ENCODE measurements at places on chromosomes 2 and 18.

DNA sequence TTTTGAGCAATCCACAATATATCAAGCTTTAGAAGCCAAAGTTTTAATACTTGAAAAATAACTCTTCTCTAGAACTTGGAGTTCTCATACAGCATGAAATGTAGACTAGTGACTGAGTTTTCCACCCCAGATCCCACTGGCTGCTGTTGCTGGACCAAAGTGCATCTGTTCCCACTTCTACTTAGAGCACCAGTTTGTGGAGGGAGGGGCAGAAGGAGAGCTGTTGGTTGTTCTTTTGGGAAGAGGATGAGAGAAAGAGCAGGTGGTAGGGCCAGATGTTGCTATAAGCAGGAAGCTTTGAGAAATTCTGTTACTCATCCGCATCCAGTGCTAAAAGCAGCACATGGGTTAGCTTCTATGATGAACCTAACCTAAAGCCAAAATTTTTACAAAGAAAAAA is 59.0 kb downstream of the MBD2 start:
- no peak for DNase-seq

- DNase-seq, result no peak
Measured at GRCh38 chr2:43051338-43051737, 175.1 kb downstream of the ZFP36L2 start.

DNA sequence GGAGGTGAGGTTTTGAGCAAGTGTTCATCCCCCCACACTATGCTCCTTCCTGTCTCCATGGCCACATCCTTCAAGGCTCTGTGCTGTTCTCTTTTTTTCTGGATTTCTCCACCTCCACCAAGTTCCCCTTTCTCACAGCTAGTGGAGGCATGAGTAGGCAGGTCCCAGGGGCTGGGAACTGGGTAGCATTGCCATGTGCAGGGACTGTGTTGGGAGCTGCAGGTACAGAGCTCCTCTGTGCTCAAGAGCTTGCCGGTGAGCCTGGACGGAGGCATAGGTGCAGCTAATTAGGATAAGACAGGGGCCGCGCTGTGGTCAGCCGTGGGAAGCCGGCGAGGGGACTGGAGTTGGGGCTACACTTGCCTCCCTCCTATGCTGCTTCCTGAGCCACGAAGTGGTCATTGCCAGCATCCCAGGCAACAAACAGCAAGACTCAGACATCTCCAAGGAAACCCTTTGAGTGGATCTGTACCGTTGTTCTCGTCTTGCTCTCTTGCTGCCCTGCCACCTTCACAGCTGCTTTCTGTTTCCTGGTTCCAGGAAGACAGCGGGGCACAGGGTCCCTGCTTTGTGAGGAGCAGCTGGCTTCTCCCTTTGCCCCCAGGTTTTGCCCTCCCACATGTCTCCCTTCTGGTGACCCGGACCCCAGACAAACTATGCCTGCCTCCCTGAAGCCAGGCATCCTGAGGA is 36.9 kb downstream of the ATOH8 start:
- DNase-seq, result no peak

DNA sequence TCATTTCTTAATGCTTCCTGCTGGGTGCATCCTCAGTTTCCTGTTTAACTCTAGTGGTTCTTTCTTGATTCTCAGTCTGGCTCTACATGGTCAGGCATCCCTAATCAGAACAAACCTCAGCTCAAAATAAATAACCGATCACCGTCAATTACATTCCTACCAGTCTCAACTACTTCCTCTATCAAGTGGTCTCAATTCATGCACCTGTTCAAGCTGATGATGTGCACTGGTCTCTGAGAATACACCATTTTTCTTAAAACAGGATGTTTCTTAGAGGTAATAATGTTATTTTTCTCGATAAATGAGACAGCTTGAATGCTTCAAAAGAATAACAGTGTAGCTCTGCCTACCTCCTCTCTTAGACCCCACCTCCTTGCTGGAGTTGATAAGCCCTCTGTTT is 420.9 kb downstream of the SOCS6 start:
- no peak for DNase-seq

DNA sequence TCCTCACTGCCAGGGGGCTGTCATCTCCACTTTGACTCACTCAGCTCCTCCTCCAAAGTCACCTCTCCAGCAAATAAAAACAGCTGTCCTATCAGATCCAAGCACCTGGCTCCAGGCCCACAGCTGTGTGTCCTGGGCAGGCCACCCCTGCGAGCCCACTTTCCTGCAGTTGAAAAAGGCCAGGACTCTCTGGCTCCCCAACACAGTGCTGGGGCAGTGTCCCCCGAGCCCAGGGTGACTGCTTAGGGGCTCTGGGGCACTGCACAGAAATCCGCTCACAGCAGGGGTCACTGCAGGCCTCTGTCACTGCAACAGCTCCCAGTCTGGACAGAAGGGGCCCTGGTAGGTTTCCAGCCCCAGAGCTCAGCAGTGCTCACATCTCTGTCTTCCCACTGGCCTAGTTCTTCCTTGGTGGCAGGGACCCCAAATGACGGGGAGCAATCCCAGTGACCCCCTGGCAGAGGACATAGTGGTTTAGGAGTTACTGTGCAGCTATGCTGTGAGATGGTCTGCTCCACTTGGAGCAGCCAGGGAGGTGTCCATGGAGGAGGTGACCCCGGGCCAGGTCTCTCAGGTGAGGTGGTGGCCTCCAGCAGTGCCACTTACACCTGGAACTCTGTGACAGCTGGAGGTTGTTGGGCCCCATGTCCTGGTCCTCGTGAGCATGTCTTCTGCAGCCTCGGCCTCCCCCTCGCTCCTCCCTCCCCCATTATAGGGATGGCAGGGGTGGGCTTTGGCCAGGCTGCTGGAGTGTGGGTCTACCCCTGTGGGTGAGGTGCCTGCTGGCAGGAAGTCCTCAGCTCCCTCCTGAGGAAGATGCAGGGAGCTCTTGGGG is 35.5 kb downstream of the HS6ST1 start:
- DNase-seq, result no peak

DNA sequence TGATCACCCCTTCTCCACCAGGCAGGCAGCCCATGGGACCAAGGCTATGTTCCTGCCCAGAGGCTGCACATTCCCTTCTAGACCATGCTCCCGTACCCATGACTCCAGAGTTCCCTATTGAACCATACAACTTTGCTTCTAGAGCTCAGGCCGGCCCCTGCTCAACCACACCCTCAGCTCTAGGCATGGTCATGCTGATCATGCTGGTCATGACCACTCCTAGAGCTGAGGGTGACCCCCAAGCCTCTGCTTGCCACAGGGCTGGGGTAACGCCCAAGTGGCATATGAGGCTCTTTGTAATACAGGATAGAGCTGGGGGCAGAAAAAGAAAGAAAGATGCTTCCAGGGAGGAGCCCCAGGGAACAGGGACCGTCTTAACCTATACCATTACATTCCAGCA is 301.8 kb downstream of the SP3 start:
- no peak for DNase-seq

GRCh38 chr2:9837451-9837850 is 5.8 kb upstream of the TAF1B start:
- no peak for DNase-seq

DNA sequence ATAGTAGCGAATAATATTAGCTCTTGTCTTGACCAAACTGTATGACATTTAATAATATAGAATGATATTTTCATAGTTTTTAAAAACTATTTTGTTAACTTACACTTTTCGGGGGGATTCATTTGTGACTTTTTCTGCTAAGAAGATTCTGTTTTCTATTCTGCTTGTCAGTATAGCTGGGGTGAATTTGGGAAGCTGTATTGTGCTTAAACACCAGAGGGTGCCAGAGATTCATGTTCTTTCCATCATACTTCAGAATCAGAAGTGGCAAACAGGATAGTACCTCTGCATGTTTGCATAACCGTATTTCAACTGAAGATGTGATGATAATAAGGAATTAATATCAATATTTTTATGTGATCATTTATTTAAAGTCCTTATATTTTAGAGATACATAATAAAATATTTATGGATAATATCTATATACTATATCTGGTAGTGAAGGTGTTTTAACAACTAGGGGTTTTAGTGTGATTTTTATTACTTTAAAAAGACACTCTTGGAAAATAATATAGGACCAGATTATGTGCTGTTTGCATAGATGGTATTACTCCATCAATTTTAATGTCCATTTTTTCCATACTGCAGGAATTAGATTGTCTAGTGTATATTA is 81.0 kb downstream of the TAF4B start:
- DNase-seq, result no peak

GRCh38 chr2:112646102-112646719 is 472 bp downstream of the SLC20A1 start:
- DNase-seq, result no peak

DNA sequence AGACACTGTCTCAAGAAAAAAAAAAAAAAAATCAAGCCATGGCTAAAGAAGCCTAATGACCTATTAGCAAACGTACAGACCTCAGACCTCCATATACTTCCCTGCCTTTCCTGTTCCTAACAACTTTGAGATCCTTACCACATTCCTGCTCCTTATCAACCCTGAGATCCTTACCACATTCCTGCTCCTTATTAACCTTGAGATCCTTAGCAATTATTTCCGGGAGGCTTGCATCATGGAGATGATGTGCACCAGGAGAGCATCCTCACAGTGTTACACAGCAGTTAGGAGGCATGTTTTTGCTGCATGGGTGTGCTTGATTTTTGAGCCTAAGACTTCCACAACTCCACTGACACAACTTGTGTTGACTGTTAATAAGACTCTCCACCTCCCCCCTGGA is 54.6 kb upstream of the RASGRP3 start:
- DNase-seq, result no peak

DNA sequence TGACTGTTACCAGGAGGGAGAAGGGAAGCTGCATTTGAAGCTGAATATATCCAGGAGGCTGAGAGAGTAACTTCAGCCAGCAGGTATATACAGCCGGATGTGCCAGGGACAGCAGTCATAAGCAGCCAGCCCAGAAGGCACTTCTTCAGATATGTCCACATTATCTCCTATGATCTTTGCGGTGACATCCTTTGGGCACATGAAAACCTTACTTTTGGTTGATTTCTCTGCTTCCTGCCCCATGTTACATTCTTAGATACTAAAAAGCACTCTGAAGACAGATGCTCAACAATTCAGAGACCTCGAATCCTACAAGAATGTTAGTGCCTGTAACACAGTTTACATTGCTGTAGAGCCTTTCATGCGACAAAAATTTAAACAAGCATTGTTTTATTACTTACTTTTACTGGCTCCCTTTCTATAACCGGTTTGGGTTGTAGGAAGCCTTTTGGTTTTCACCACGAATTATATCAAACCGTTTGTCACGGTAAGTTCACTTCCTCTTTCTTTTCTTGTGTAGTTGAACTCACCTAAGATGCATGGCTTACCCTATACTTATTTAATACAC is 50.3 kb upstream of the TLK1 start:
- peak; percentile 51 for DNase-seq

GRCh38 chr18:9103376-9103873 is 926 bp downstream of the NDUFV2 start:
- DNase-seq, result no peak

GRCh38 chr2:162244541-162245031 is 1.3 kb upstream of the FAP start:
- DNase-seq, result no peak

DNA sequence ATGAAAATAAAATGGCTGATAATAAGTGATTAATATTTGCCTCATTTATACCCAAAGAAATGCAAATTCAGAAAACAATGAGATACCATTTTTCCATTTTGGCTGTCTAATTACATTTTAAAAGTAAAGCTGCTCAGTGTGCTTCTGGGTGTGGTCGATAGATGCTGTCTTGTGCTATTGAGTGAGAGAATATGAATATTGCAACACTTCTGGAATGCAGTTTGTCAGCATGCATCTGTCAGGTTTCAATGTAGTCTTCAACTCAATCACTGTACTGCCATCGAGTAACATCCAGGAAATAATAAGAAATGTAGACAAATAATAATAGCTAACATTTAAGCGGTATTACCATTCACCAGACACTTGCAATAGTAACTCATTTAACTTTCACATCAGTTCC is 3.9 kb downstream of the IL18R1 start:
- DNase-seq, result no peak

DNA sequence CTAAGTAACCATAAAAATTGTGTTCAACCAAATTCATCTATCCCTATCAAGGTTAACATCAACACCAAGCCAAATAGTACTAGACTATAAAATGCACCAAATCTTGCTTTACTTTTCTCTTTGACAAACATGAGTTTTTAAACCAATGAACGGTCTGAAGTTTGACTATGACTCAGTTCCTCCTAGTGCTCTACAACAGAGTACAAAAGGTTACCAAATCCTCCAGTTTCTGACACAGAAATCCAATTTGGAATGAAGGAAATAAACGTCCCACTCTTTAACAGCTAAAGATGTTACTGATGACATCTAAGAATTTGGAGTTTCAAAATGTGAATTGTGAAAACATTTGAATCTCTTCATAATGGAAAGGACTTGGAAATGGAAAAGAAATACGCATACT is 11.8 kb upstream of the ACVR1 start:
- no peak for DNase-seq

DNA sequence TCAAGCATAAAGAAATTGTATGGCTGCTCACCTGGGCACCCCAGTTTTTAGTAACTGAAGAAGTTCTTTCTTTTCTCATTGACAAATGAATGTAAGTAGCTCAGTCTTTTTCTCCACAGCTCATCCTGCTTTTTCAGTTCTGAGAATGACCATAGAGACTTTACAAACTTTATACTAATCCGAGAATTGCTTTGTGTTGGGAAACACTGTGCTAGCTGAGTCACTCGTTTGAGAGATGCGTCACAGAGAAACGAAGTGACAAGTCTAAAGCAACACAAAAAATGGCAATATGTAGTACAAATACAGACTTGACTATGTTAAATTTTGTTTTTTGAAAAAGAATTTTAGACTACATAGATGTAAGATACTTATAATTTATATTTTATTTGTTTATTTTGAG is 9.0 kb downstream of the LRRTM4 start:
- DNase-seq, result no peak

DNA sequence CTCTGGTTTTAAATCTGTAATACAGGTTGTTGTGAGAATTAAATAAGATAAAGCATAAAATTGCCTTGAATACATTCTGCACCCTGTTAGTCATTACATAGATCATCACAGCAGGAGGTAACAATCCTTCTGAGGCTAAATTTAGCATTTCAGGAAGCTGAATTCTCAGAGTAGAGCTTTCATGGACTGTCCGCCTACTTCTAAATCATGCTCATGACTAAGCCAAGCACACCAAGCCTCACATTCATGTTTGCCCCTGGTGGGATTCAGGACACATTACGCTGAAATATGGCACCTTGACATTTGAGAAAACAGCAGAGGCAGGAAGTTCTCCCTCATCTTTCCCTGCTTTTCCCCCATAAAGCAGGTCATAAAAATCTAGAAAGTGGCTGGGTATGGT is 16.6 kb upstream of the PIK3C3 start:
- DNase-seq, result no peak

DNA sequence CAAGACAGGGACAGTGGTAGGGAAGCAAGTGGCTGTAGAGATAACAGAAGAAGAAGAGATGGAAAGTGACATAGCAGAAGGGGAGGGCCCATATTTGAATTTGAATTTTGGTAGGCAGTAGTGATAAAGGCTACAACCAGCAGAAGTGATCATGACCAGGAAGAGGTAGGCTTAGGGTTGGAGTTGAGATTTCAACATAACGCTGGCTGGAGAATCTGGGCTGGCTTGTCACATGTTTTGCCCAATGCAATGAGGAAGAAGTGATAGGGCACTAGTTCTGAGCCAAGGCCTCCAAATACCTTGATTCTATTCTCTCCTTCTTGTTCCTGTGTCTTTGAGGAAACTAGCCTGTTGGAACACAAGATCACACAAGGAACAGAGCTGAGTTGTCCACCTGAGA is 69.4 kb downstream of the SCG2 start:
- DNase-seq, result no peak

Data from T-helper 2 cell treated with Interferon-gamma antibody and Interleukin-4, amounts not matched to agents 5 μg/mL and 100 μg/mL, for 36 hours (primary cell).